Diencephalon (tissue), 1 donor: ENCODE measurements at places on chromosomes 4 and X. TPM values are rescaled to one million over a fixed set of nuclear protein-coding genes. Genes with fewer than 3 reads are reported as not detected.

Gene ANXA3
- 24.7 TPM for total RNA-seq

Gene JADE1
- total RNA-seq = 33.2 TPM

Gene LIN54
- 25.8 TPM for total RNA-seq

Gene DUSP9
- total RNA-seq = 2.8 TPM

Gene USO1
- 53.3 TPM for total RNA-seq

Gene CENPVL2
- total RNA-seq = 6.7 TPM

Gene SPP1
- total RNA-seq = 401 TPM

Gene VEGFD
- 0.46 TPM for total RNA-seq

Gene NEIL3
- 8.5 TPM for total RNA-seq

Gene IL3RA
- 3.0 TPM for total RNA-seq
